DMS153 (cell line): ENCODE measurements at places on chromosomes 6 and 20.

DNA sequence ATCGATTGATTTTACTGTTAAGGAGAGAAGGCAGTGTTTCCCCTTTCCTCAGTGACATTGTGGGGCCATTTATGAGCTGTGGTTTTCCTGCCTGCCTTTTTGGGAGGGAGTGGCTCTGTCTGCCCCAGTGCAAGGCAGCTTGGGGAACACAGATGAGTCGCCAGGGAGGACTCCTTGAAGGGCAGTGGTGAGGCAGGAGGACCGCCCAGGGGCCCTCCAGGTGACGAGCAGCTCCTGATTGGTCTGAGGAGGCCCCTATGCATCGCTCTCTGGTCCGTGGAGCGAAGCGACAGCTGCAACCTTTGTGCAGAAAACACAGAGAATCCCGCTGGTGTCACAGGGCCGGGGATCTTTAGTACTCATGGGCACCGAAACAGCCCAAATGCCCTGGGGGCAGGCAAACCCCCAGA is 100.3 kb downstream of the TMEM242 start:
- DNase-seq: no peak

DNA sequence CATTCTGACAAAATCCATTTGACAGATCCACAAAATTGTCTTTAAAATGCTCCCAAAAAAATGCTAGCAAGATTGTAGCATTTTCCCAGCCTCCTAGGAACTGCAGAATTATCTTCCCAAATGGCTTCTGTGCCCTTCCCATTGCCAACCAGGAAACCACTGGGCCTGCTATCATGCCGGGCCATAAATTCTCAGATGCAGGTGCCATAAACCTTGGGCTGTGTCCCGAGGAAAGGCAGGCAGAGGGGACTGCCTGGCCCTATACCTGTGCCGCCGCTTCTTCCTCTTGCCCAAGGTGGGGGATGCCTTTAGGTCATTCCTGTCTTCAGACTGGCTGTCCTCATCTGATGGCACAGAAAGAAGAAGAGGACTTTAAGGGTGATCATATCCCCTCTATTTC is 2.8 kb downstream of the VSX1 start:
- no peak for DNase-seq

GRCh38 chr20:16624106-16624505 is 50.9 kb upstream of the KIF16B start:
- DNase-seq: no peak

GRCh38 chr6:13423252-13423651 is 64.1 kb downstream of the GFOD1 start:
- DNase-seq: no peak
